Foreskin fibroblast (primary cell): ENCODE measurements at places on chromosomes 1 and 21.

- no peak for DNase-seq
Measured at GRCh38 chr1:61687901-61688300, 37.0 kb downstream of the TM2D1 start.

GRCh38 chr1:210262167-210262896, 29.7 kb downstream of the SERTAD4 start:
- peak; percentile 85 for DNase-seq

- DNase-seq: no peak
Measured at GRCh38 chr1:52636721-52637695, 4.0 kb downstream of the SHISAL2A start.

DNA sequence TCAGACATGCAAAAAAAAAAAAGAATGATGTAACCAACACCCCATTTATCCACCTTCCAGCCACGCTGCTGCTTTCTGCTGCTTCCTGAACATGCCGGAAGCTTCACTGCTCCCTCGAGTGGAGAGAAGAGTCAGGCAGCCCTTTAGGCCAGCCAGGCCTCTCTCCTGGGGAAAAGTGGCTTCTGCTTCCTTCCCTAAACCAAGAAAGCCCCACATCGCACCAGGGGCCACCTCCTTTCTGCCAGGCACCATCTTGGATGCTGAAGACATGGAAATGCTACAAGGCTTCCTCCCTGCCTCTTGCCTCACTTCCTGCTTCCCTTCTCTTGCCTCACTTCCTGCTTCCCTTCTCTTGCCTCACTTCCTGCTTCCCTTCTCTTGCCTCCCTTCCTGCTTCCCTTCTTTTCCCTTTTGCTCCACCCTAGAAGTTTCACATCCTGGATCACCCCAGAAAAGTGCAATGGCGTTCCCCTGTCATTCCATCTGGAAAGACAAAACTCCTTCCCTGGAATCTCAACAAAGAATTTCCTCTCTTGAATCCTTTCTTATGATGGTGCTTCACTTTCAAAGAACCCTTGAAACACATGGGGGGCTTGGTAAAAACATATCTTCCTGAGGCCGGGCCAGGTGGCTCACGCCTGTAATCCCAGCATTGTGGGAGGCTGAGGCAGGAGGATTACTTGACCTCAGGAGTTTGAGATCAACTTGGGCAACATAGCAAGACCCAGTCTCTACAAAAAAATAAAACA, 18.7 kb downstream of the TNFRSF8 start:
- no peak for DNase-seq

- peak; percentile 18 for DNase-seq
Measured at GRCh38 chr1:34929497-34929852, at the start of gene DLGAP3. DLGAP3 (minus strand) TSS chr1:34929650; CDS start chr1:34905383, 24,267 bp downstream.

DNA sequence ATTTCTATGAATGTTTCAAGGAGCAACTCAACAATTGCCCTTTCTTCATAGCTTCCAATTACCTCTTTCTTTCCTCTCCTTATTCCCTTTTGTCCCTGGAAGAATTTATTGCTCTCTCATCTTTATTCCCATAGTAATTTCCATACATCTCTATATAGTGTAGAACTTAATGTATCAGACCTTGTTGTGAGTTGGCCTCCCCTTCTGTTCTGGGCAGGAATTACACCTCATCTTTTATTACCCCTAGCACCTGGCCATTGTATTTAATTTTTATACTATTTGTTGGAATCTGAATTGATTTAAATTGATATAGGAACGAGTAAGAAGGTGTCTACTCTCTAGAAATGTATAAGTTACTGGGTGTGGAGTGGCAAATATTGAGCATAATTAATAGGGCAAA, 114.5 kb downstream of the CACHD1 start:
- peak; percentile 25 for DNase-seq

- no peak for DNase-seq
Measured at GRCh38 chr1:25517476-25518394, 25.7 kb upstream of the LDLRAP1 start.

- no peak for DNase-seq
Measured at GRCh38 chr21:35204125-35204524, 155.0 kb upstream of the RUNX1 start.

- DNase-seq: peak; percentile 60
Measured at GRCh38 chr1:31572323-31573104, 3.8 kb upstream of the TINAGL1 start.

DNA sequence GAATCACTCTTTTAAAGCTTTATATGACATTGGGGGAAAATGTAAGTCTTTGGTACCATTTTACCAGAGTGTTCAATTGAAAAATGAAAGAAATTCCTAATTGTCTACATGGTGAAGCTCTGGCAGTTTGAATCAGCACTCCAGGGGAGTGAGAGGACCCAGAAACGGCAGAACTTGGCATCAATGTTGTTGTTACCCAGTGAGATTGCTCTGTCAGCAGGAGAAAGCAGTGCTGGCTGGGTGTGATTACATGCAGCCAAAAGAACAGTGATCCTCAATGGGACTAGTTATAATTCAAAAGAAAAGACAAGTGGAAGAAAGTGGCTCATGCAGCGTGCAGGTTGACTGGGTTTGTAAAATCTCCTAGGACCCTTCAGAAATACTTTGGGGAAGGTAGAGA, 206.4 kb downstream of the PTPRC start:
- no peak for DNase-seq
